ENCODE measurements at places on chromosomes 16 and 17. TPM values are rescaled to one million over a fixed set of nuclear protein-coding genes. Genes with fewer than 3 reads are reported as not detected.

DNA sequence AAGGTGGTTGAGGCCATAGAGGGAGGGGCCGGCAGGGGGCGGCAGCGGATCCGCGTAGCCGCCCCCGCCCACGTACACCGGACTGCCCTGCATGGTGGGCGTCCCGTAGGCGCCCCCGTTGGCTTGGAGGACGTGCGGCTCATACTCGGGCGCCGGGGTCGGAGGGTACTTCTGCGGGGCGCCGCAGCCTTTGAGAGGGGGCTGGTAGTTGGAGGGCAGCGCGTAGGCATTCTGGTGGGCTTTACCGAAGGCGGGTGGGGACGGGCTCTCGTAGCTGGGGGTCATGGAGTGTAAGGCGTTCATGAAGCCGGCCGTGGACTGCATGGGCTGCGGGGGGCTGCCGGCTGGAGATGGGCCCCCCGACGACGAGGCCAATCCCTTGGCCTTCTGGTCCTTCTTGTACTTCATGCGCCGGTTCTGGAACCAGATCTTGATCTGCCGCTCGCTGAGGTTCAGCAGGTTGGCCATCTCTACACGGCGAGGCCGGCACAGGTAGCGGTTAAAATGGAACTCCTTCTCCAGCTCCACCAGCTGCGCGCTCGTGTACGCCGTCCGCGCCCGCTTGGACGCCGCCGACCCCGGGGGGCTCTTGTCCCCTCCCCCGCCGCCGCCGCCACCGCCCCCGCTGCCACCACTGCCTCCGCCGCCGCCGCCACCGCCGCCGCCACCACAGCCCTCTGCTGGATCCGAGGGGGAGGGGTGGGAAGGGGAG is 5.7 kb upstream of the HOXB2 start:
- no peak for DNase-seq

GRCh38 chr16:46887524-46887854 is 3.3 kb downstream of the GPT2 start:
- DNase-seq: no peak

DNA sequence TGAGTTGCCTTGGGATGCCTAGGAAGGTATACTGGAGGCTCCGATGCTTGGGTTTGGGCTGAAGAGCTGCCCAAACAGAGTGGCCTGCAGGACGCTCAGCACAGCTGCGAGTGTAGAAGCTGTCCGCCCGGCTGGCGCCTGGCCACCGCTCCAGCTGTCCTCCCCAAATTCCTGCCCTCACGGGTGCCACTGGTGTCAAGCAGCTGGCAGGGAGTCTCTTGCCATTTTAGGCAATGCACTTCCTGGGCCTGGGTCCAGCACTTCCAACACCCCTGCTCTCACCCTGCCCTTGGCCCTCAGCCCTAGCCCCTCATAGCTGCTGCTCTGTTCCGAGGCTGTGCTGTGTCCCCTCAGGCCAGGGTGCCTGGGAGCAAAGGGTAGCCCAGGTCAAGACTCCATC is 5.2 kb upstream of the PKMYT1 start:
- no peak for DNase-seq

GRCh38 chr16:4936991-4937781 is at the start of gene PPL:
Gene PPL (minus strand): TSS chr16:4937148. CDS start chr16:4937045, 103 bp downstream.
- DNase-seq: no peak

DNA sequence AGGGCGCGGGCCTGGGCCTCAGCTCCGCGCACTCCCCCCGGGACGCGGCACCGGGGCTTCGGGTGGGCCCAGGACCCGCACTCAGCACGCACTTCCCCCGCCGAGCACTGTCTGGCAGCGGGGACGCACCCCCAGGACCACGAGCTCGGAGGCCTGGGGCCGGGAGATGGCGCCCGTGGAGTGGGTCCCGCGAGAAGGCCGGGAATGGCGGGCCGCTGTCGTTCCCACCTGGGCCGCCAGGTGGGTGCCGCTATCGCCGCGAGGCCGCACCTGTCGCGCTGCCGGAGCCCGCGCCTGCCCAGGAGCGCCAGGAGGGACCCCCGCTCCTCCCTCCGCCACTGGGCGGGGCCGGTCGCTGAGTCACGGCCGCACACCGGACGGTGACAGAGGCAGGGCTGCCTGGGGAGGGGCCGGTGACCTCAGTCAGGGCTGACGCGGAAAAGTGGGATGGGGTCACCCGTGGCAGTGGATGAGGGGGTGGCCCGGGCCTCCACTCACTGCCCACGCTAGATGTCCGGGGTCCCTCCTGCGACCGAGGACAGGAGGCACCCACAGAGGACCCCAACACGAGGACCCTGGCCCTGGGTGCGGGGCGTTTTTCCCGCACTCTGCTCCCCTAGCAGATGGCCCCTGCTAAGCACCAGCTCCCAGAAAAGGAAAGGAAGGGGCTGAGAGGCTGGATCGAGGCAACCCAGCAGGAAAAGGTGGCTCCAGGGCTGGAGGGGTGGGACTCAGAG is 6.9 kb upstream of the ACTG1 start:
- DNase-seq: no peak

- DNase-seq: peak; percentile 75
Measured at GRCh38 chr16:85878875-85879274, 20.1 kb upstream of the IRF8 start.

GRCh38 chr16:30748634-30749445 is 615 bp downstream of the PHKG2 start:
- DNase-seq: no peak

DNA sequence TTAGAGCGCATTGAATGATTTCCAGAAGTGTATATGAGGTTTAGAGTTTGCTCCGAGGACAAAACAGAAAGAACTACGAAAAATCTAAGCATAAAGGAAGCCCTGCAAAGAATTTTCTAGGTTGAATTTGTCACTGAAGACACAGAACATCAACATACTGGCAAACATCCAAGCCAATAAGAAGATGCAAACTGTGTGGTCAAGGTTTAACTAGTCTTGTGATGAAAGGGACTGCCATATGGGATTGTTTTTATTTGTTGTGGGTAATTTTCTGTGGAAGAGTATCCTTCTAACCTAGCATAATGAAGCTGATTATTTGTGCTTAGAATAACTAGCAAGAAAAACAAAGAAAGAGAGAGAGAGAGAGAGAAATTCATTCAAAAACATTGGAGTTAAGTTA is 492.0 kb upstream of the ERCC4 start:
- DNase-seq: no peak

- DNase-seq: no peak
Measured at GRCh38 chr17:58082341-58082869, 814 bp upstream of the DYNLL2 start.

DNA sequence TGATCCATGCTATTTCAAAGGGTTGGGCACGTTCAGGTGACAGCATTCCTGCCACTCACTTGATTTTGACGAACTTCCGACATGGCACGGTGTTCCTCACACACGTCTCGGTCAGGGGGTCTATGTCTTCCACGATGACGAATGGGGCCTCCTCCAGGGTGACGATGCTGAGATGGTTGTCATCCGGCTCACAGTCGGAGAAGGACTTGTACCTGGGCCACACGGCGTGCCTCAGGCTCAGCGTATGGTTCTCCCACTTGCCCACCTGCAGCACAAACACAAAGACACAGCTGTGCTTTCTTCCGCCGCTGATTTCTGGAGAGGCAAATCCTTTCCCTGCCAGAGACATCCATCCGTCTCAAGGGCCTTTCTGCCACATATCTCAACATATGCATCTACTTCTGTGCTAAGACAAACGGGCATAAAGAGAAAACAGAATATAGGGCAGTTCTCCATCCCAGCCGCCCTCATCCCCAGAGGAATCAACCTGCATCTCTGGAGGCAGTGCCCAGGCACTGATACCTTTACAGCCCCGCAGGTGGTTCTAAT is 332.5 kb downstream of the GRIN2A start:
- DNase-seq: no peak

GRCh38 chr16:74679983-74680382 is 13.3 kb upstream of the RFWD3 start:
- DNase-seq: no peak

- no peak for DNase-seq
Measured at GRCh38 chr16:1245452-1246020, 5.0 kb downstream of the TPSAB1 start.

GRCh38 chr17:71024172-71024571 is 854.8 kb downstream of the KCNJ2 start:
- no peak for DNase-seq

Gene TBX21
- not detected for total RNA-seq

- no peak for DNase-seq
Measured at GRCh38 chr17:27578718-27579085, 52.3 kb upstream of the LGALS9 start.

Gene G6PC1
- not detected for total RNA-seq

- no peak for DNase-seq
Measured at GRCh38 chr17:80180192-80180591, 10.4 kb downstream of the CARD14 start.

Gene OR3A1
- 0.14 TPM for total RNA-seq

DNA sequence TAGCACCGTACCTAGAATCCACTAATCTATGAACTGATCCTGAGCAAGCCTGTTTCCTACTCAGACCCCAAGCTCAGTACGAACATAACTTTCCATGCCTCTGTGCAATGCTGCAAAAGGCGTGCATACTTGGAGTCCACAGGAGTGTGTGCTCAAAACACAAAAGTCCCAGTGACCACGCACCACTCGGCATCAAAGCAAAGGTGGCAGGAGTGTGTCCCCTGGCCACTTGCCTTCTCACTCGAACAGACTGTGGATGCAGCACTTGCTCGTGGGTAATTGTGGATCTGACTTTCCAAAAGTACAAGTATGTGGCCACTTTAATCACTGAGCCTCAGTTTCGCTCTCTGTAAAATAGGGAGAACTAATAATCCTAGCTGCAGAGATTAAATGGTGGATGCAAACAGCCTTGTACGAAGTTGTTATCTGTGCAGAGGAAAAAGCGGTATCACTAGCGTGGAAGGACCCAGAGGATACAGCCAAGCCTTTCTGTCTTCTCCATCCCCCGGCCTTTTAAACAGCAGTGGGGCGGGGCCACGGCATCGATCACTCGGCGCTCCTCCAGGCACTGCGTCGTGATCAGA is 311 bp upstream of the KDM8 start:
- no peak for DNase-seq

DNA sequence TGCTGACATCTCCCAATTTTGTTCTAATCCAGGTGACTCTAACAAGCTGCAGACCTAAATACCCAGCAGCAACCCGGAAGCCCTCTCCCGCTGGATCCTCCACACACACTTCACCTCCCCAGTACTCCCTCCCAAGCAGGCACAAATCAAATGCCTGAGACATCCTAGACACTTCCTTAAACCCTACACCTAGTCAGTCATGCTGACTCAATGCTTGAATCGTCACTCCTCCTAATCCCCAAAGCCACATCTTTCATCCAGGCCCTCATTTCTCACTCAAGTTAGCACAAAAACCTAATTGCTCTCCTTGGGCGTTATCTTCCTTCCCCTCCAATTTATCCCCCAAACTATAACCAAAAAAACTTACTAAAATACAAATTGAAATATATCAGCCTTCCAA is 32.7 kb downstream of the CMC2 start:
- DNase-seq: no peak

DNA sequence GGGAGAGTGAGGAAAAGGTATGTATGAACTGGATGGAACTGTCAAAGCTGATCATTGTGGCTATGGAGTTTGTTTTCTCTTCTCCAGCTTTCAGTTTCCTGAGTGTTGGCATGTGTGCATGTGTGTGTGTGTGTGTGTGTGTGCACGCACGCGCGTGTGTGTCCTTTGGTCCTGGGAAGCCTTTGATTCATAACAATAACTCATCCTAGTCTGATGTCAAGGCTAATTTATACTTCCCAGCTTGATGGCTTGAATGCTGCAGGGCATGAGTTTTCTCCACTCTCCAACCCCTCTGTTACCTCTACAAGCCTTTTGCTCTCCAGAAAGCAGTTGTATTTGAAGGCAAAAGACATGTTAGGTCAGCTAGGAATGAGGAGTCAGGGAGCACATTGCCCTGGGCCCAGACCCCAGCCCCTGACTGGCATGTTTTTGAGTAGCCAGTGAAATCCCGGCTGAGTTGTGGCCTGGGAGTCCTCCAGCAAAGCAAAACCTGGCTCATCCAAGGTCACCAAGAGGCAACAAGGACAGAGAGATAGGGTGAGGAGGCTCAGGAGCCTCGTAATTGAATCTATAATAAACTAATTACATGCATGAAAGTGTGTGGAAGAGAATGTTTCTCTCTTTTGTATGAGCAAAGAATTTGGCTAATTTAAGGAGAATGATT is 8.9 kb upstream of the CDC42EP4 start:
- no peak for DNase-seq

- DNase-seq: no peak
Measured at GRCh38 chr17:79609673-79610645, 892 bp downstream of the RBFOX3 start.

GRCh38 chr17:74008196-74008595 is 195.3 kb upstream of the RPL38 start:
- no peak for DNase-seq

DNA sequence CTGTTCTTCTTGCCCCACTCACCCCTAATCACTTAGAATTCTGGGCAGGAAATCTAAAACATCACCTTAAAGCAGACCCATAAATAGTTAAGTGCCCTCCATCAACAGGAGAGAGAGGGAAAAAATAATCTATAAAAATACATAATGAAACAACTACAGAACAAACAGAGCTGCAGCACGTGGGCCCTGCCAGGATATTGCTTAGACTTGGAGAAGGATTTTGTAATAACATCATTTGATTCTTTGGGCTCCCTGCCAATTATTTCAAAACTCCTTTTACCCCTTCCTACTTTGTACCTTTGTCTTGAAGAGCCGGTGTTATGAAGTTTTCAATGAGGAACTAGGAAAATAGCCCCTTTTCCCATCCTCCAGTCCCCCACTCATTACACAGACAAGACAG is 130.6 kb upstream of the TOX3 start:
- DNase-seq: no peak

DNA sequence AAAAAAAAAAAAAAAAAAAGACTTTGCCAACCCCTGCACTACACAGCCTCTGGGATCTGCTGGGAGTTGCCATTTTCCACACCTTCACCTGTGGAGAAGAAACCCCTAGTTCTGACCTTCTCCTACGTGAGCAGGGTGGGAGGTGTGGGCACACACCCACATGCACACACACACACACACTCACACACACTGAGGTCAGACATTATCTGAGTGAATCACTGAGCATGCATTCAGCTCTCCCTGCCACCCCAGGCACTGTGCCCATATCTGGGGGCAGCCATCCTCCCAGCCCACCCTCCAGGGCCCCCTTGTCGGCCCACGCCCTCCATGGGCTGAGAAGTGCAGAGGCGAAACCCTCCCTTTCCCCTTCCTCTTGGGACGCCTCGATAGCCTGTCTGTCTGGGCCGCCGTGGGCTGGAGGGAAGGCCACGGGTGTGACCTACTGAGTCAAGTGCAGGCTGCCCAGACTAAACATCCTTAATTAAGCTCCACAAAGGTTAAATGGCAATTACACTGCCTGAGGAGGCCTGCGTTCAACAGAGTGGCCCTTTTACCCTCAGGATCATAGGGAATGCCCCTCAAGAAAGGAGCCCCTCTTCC is 143.8 kb downstream of the C16orf95 start:
- no peak for DNase-seq

- DNase-seq: no peak
Measured at GRCh38 chr16:57518520-57518919, 17.9 kb downstream of the CCDC102A start.

DNA sequence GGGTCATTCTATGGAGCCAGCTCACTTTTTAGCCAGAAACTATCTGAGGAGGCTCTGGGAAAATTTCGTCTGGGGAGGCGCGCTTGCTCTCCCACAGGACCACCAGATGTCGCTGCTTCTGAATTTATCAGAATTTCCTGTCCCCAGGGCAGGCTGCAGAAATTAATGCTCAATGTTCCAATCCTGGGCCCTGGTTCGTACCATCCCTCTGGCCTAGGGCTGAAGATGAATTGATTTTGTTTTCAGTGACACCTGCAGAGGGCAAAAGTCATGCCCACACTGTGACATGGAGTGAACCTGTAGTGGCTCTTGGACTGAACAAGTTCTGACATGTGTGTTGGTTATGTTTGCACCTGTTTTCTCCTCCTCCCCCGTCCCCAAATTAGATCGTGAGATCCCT is 482.6 kb downstream of the NPIPA7 start:
- DNase-seq: no peak
